Stimulated activated naive CD8-positive, alpha-beta T cell treated with anti-CD3 and anti-CD28 coated beads, Interleukin-15, Interleukin-2, amounts not matched to agents 100 U/mL and 50 U/mL, for 24 hours (primary cell): ENCODE measurements at places on chromosomes 1 and 21.

DNA sequence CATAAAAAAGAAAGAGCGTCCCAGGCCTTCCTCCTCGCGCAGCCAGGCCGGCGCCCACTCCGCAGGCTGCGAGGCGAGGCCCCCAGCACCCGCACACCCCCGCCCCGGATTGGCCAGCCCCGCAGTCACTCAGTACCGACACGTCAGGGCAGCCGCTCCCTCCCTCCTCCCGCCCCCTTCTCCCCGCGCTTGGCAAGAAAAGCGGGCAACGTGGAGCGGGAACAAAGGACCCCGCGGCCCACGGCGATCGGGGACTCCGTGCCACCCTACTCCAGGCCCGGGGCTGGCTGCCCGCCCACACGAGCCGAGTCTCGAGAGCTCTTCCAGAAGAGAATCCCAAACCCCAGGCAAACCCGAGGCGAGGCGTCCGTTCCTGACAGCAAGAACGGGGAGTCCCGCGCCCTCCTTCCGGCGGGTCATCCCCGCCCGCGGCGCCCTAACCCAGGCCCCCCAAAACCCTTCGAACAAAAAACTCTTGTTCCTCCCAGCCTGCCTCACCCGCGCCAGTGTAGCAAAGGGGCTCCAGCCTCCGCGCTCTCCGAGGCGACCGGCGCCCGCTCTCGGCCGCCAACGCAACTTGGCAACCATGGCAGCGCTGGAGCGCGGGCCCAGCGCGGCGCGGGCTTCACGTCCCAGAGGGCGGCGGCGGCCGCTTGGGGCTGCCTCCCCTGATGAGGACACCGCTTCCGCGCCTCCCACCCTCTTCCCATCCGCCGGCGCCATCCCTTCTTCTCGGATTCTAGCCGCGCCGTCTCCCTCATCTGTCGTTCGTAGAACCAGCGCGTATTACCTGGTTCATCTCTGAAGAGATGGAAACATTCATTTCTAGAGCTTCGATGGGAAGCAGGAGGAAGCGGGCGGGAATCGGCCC lies 645 bp downstream of the IVNS1ABP start:
- peak; percentile 95 for DNase-seq

DNA sequence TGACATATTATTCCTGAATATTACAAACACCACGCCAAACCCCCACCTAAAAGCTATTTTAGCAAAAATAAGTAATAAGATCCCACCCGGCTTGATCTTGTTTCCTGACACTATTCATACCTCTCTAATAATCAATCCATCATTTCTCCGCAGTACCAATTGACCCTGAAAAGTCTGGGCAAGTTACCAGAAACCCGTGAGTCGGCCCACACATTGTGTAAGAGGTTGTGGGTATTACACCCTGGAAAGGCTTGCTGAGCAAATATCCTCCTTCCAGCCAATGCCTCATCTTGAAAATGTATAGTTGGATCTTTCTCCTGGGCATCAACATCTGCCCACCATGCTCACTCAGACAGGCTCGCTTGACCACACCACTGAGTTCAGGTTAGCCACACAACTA lies 451.0 kb downstream of the TTLL7 start:
- DNase-seq = no peak

- DNase-seq = no peak
Measured at GRCh38 chr21:44317241-44317782, 17.5 kb downstream of the PFKL start.

DNA sequence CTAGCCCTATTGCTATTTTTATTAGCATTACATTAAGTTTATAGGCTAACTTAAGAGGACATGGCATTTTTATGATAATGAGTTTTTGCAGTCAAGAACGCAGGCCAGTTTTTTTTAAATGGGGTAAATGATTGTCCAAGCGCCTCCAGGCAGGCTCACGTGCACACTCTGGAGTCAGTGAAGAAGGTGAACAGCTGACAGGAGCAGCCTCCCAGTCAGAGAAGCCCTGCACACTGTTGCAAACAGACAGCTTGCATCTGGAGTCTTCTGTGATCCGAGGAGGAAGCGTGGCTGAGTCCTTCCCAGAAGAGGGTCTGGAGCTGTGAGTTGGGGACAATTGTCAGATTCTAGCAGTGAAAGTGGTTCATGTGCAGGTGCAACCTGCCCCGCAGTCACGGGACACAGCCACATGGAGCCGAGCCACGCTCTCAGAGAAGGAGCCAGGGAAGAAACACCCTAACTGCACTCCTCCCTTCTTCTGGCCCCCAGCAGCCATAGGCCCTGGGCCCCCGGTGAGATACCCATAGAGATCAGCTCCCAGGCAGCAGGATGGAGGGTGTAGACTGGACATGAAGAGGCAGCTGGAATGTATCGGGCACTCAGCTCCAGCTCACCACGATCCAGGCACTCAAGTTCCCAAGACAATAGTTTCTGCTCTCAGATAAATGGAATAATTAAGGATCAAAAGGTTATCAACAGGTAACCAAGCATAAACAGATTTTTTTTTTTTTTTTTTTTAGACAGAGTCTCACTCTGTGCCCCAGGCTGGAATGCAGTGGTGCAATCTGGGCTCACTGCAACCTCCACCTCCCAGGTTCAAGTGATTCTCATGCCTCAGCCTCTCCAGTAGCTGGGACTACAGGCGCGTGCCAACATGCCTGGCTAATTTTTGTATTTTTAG lies 26.4 kb downstream of the CAPN2 start:
- DNase-seq = no peak

DNA sequence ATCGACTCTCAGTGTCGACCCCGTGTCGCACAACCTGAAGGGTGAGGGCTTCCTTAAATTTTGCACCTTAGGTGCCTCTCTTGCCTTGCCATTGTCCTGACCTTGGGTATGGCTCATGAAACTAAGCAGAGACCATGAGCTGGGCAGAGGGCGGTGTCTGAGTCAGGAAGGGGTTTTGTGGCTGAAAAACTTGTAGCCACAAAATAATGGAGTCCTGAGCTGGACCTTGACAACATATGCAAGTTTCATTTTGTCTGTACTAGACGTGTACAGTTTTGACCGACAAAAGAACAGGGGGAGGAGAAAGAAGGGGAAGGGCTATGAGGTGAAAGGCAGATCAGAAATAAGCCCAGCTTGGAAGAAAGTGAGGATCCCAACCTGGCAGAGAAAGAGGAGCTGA lies 8.3 kb upstream of the RUNX1 start:
- DNase-seq = no peak

GRCh38 chr1:204670152-204670927 lies 15.2 kb downstream of the LRRN2 start:
- no peak for DNase-seq

- DNase-seq = no peak
Measured at GRCh38 chr1:155011437-155012025, 8.9 kb downstream of the ZBTB7B start.

- no peak for DNase-seq
Measured at GRCh38 chr1:239757716-239758115, 334.0 kb upstream of the FMN2 start.

DNA sequence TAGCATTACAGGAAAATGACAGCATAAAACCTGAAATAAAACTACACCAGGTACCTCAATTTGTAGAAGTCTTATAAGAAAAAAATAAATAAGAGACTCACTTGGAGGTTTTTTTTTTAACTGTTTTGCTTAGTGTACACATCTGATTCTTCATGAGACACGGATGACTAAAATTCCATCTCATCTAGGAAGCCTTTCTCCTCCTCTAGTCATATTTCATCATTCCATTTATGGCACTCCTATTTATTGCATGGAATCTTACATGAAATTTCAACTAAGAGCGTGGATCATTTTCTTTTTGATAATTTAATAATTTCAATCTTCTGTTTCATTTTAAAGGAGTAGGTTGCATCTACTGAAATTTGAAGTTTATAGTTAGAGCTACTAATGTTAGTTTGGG lies 1.6 kb upstream of the PTGS2 start:
- DNase-seq = no peak

DNA sequence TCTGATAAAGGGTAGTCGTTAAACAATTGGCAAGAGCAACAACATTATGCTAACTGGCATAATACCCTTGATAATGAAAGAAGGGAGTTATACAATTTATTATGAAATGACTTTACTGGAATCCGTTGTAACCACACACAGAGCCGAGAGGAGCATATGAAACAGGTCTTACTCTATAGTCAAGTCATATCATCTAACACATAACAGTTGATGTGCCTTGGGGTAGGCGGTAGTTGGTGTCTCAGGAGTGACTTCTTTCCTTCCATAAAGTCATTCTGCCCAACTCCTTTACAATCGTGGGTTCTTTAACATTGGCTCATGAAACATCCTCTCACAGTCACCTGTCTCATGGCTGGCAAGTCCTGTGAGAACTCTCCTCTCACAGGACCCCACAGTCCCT lies 225.2 kb downstream of the LTN1 start:
- peak; percentile 10 for DNase-seq

DNA sequence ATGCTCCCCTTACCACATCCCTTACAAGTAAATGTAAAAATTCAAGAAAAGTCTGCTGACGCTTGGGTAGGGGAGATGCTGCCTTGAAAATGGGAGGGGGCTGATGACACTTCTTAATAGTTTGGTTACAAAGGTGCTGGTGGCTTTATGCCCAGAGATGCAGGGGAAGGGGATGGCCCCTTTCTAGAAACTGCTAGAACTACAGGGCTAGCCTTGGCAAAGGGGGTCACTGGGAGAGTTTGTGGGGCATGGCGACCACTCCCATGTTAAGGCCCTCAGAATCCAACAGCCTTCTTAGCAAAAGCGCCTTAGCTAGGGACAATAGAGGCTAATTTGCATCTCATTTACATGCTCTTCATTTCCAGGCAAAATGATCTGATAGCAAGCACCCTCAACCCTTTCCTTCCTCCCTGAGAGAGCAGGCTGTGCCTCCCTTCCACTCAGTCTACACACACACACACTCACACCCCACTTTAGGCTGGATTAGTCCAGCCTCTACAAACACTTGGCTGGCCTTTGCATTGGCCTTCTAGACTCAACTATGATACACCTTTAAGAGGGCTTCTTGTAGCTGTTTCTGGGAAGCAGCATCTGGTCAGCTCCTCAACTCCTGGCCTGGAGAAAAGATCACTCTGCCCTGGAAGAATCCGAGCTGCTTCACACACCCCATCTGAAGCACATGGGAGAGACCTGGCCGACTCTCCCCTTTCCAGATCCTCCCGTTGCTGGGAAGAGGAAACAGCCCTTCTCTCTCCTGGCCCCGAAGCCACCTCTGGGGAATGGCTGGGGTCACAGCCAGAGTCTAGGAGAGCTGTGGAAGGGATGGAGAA lies 1.7 kb downstream of the SEMA6C start:
- no peak for DNase-seq

DNA sequence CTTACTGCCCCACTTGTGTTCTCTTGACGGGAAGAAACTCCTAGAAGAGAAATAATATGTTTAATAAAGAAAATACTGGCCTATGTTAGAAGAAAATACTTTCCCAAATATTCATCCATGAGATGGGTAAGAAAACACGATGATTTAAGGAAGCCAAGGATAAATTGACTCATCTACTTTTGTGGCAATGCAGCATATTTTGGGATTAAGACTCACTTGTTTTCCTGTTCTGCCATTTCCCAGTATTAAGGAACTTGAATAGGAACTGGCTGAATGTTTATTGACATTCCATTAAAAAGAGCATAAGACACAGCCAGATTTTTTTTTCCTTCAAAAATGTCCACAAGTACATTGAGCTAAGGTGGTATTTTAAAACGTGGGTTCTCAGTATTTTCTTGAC lies 10.9 kb upstream of the ADAMTS5 start:
- DNase-seq = no peak
